Hematopoietic multipotent progenitor cell treated with erythropoietin and hydrocortisone succinate and interleukin-3 and kit ligand, for 4 days (in vitro differentiated cells): ENCODE measurements at places on chromosomes 7 and 10.
A peak's percentile ranks its signal among the peaks of the same experiment; 100 is the strongest.

DNA sequence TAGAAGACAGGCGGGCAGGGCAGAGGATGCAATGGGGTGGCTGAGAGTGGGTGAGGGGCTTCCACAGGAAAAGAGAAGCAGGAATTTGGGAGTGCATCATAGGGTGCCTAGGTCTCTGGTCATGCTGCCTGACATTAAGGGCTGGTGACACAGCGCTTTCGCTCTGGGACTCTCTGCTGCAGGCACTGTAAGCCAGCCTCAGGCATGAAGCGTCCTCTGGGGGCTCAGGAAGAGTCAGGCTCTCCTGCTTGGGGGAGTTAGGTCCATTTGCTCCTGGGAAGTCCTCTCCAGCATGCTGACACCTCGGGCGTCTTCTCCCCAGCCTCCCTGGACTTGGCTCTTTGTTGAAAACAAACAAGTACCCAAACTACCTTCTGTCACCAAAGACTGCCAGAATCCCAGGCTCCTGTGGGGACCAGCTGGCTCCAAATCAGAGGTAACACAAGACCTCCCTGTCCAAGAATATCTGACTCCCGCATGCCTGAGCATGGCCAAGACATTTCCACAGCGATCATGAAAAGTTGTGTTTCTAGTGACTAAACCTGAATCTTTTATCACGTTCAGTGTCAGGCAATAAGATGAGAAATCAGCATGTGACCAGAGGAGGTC lies 55.4 kb downstream of the GPR26 start:
- DNase-seq = no peak

GRCh38 chr10:100157156-100157555 lies 28.7 kb downstream of the ERLIN1 start:
- DNase-seq = no peak

- DNase-seq = peak; percentile 14
These were observed 31.0 kb downstream of the SGPL1 start for GRCh38 chr10:70846795-70847194.

- no peak for DNase-seq
These were observed 51.1 kb downstream of the EPDR1 start for GRCh38 chr7:37971491-37971890.

DNA sequence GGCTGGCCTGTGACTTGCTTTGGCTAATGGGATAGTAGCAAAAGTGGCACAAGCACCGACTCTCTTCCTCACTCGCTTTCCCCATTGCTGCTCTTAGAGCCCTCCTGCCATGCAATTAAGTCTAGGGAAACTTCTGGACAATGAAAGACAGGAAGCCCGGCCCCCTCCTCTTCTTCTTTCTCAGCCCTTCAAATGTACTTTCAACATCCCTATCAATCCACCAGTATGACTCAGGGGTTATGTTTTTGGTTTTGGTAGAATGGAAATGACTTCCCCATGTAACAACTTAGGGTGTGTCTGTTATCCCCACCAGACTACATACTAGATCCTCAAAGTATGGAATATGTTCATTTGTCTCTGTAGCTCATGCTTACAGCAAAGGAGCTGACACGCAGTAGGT lies 139.0 kb upstream of the GDF10 start:
- no peak for DNase-seq

- DNase-seq = no peak
These were observed 825 bp downstream of the ZNF862 start for GRCh38 chr7:149838992-149839408.

DNA sequence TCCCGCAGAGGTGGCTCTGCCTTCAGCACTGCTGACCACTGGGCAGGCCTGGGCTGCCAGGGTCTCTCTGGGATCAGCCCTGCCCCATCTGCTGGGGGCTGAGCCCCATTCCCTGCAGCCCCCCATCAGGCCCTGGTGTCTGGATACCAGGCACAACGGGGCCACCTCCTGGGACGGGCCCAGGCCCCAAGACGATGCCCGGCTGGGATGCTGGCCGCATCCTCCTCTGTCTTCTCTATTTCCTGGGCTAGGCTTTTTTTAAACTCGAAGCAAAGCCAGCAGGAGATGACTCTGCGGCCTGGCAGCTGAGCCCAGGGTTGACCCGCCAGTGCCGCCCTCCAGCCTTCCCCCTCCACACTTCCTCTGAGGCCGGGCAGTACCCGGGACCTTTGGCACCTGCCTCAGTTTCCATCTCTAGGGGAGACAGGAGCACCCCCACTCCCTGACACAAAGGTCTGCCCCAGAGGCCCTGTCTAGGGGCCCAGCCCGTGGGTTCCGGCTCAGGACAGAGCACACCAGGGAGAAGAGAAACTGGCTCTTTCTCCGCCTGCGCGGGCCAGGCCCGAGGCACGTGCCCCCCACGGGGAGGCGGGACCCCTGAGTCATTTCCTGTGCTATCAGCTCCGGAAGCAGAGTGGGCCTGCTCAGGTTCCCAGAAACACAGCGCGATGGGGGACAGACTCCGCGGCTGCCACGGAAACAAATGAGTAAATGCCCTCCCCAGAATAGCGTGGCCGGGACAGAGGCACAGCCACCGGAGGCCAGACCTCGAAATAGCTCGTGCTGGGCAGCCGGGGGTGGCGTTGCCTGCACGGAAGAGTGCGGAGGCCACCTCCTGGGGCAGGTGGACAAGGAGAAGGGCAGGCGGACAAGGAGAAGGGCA lies 84.6 kb upstream of the PDGFA start:
- DNase-seq = peak; percentile 96

DNA sequence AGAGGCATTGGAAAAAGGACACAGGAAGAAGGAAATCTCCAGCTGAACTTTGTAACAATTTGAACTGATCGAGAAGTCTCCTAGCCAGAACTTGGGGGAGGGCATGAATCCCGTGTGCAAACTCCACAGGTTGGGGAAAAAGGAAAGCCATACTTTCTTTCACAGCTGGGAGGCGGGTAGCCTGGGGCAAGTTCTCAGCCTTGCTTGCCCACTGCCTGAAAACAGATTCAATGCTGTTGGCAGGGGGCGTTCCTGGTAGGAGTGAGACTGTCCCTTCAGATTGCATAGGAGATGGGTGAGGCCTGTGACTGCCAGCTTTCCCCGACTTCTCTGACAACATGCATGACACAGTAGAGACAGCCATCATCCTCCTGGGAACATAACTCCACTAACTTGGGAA lies 289.1 kb upstream of the PHF14 start:
- no peak for DNase-seq

- DNase-seq = peak; percentile 49
These were observed 252.6 kb downstream of the DOCK4 start for GRCh38 chr7:111953611-111954010.

GRCh38 chr10:119652361-119652730 lies 1.2 kb downstream of the BAG3 start:
- DNase-seq = peak; percentile 85

GRCh38 chr10:29634764-29635625 lies at the start of gene SVIL:
TSS of gene SVIL (minus strand) at chr10:29634971. CDS start at chr10:29555058, 79,913 bp downstream.
- DNase-seq = no peak

DNA sequence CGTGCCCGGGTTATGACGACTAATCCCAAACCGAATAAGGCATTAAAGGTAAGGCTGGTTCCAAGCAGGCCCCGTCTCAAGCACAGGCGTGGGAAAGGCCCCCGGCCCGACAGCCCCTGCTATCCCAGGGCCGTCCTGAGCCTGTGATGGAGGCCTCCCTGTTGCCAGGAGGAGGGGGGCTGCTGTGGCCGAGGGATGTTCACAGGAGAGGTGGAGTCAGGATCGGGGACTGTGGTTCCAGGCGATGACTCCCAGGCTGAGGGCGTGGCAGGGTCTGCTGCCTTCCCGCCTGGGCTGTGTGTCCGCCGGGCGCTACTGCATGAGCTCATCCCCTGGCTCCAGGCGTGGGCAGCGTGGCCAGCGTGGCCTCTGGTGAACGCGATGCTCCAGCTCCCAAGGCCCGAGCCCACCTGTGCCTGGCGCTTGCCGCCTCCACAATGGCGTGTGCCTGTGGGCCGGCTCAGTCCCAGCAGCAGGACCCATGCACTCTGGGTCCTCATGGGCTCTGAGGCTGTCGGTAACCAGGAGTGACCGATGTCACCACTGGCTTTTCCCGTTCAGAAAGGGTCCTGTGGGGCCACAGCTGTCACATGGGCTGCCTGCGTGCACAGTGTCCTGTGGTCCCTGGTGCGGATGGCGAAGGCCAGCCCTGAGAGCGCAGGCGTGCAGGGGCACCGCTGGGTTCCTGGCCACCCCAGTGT lies 8.8 kb downstream of the MAFK start:
- DNase-seq = no peak

- no peak for DNase-seq
These were observed 204.7 kb upstream of the KLF14 start for GRCh38 chr7:130938661-130939060.

DNA sequence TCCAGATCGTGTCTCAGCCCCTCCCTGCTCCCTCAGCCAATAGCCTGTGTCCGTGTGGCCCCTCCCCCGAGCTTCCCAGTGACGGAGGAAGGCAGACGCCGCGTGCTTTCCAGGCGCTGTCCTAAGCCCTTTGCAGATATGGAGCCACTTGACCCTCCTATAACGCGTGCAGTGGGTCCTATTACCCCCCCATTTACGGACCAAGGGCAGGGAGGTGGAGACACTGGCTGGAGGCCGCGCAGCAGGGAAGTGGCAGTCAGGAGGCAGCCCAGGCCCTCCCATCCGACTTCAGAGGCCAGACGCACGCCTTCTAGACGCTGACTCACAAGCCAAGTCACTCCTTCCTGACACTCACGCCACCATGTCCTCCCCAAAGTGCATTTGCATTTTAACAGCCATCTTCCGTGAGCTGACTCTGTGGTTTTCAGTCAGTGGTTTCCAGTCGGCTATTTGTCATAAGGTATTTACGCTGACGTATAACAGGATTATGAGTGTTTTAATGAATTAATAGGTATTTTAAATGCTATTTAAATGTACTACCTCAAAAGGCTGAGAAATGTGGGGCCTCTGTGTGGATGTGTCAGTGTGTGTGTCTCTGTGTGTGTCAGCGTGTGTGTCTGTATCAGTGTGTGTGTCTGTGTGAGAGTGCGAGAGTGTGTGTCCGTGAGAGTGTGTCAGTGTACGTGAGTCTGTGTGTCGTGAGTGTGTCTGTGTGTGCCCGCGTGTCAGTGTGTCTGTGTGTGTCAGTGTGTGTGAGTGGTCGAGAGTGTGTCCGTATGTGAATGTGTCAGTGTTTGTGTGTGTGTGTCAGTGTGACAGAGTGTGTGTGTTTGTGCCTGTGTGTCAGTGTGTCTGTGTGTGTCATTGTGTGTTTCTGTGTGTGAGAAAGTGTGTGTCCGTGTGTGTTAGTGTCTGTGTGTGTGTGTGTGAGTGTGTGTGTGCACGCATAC lies 92.0 kb upstream of the INSIG1 start:
- peak; percentile 98 for DNase-seq

DNA sequence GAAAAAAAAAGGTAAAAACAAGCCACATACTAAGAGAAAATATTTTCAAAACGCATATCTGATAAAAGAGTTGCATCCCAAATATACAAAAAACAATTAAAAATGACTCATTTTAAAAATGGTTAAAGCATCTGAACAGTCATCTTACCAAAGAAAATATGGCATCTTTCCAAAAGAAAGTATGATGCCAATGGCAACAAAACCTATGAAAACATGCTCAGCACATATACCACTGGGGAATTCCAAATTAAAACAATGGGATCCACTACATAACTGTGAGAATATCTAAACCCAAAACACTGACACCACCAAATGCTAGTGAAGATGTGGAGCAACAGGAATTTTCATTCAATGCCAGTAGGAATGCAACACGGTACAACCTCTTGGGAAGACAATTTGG lies 39.3 kb downstream of the VSTM2A start:
- no peak for DNase-seq
